ENCODE measurements at places on chromosomes 12 and 14. TPM values are rescaled to one million over a fixed set of nuclear protein-coding genes. Genes with fewer than 3 reads are reported as not detected.
A peak's percentile ranks its signal among the peaks of the same experiment; 100 is the strongest.

DIO2 gene
- total RNA-seq = 4.7 TPM

DNA sequence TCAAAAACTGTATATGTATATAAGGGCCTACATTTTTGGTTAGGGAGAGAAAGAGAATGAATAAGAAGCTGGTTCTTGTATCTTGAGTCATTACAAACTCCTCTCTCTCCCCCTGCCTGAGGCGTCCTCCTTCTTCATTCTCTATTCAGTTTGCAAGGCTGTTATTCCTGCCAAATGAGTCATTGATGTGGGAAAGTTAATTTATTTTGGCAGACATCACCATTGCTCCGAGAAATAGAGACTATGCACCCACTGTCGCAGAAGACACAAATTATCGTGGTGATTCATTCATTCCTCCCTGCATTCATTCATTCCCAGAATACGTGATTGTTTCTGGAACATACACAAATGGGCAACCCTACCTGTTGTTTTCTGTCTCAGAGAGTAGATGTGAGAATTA is 112.5 kb upstream of the MED13L start:
- DNase-seq = peak; percentile 99

GRCh38 chr14:78106381-78106780 is 63.8 kb upstream of the NRXN3 start:
- no peak for DNase-seq

- no peak for DNase-seq
Observed at GRCh38 chr12:52608826-52609630, 7.8 kb upstream of the KRT72 start.

- no peak for DNase-seq
Observed at GRCh38 chr14:72164420-72165228, 232.4 kb downstream of the RGS6 start.

TAS2R43 gene
- total RNA-seq = 0.52 TPM

CCDC85C gene
- 8.4 TPM for total RNA-seq

DNA sequence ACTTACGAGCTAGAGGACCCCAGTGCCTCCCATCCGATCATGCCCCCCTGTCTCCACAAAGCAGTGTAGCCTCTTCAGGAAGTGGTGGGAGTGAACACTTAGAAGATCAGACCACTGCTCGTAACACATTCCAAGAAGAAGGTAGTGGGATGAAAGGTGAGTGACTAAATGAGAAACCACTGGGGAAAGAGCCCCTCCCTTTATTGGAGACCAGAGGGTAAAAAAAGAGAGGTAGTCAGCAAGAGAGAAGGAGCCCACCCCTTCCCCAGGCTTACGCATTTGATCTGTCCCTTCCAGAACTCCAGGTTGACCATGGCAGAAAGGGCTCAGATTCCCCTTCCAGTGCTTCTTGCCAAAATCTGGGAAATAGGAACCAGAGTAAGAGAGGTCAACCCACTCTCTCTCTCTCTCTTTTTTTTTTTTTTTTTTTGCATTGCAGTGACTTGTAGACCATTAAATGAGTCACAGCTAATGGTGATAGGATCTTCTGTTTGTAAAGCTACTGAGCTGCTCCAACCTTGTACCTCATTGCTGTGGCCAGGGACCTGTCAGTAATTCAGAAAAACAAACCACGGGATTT is 165.4 kb downstream of the GCH1 start:
- DNase-seq = peak; percentile 91

DNA sequence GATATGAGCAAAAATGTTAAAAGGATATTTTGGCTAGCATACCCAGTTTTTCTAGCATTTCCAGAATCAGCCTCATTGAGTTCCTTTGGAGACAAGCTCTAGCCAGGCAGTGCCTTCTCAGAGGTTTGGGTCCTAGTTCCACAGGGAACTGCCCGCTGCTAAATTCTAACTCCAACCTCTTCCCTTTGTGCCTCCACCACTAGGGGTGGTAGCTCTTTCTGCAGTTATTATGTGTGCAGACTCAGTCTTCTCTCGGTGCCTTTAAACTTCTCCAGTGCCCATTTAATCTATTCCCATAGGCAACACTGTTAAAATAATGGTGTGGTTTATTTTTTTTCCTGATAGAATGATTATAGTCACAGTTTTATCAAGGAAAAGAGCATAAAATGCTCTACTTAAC is 21.5 kb upstream of the SLC25A3 start:
- DNase-seq = no peak

- DNase-seq = peak; percentile 81
Observed at GRCh38 chr12:54352022-54352531, 12.2 kb downstream of the GPR84 start.

LRTM2 gene
- not detected for total RNA-seq

KERA gene
- total RNA-seq = not detected

SMAGP gene
- total RNA-seq = 3.6 TPM

GRCh38 chr14:99803106-99803775 is 10.0 kb downstream of the EML1 start:
- no peak for DNase-seq

- peak; percentile 72 for DNase-seq
Observed at GRCh38 chr14:61973981-61974380, 211.8 kb downstream of the SNAPC1 start.

GRCh38 chr12:92847368-92847767 is 81.7 kb downstream of the EEA1 start:
- no peak for DNase-seq

GRCh38 chr12:109126784-109127183 is 10.4 kb downstream of the ACACB start:
- DNase-seq = no peak

DNA sequence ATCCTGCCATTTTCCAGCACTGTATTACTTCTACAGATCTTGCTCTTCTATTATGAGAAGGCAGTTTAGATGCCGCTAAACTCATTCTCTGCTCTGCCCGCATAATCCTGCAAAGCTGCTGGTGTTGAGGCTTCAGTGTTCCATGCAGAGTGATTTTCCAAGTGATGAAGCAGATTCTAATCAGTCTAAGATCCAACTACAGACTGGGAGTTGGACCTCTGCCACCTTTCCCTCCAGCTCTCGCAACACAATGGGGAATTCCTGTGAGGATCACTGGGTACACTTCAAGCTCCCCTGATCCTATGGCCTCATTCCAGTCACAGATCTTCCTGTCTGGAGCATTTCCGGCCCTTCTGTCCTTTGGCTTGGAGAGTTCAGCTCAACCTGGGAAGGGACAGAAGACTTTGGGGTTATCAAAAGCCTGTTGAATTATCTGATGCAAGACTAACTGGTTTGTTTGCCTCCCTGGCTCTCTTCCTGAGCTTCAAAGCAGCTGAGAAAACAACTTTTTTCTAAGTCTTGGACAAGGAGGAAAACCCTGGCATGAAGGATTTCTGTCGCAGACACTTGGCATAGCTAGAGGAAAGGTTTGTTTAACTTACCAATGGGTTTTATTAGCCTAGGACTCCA is 333.9 kb downstream of the ZFP36L1 start:
- DNase-seq = peak; percentile 95

GRCh38 chr12:2017546-2018337 is 13.5 kb upstream of the DCP1B start:
- DNase-seq = no peak

- DNase-seq = peak; percentile 74
Observed at GRCh38 chr12:122067966-122068365, 10.6 kb upstream of the MLXIP start.

GRCh38 chr12:14954269-14954668 is 7.1 kb downstream of the ARHGDIB start:
- DNase-seq = no peak

- peak; percentile 34 for DNase-seq
Observed at GRCh38 chr14:48584031-48584430, 908.6 kb upstream of the MDGA2 start.

- DNase-seq = no peak
Observed at GRCh38 chr12:120979862-120980696, 1.7 kb downstream of the HNF1A start.

DNA sequence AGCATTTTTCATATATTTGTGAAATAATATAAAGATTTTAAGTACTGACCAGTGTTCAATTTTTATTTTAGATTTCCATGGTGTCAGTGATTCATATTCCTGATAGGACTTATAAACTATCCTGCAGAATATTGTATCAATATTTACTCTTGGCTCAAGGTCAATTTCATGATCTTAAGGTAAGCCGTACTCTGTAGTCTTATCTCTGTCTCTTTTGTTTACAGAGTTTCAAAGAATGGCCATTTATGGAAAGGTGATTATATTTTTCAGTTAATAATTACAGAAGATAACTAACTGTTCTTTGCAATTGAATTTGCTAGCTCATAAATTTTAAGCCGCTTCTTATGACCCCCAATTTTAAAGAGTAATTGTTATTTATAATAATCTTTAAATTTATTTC is 27.9 kb downstream of the CGRRF1 start:
- DNase-seq = no peak

- DNase-seq = peak; percentile 51
Observed at GRCh38 chr12:54216797-54217661, 28.2 kb upstream of the SMUG1 start.

DNA sequence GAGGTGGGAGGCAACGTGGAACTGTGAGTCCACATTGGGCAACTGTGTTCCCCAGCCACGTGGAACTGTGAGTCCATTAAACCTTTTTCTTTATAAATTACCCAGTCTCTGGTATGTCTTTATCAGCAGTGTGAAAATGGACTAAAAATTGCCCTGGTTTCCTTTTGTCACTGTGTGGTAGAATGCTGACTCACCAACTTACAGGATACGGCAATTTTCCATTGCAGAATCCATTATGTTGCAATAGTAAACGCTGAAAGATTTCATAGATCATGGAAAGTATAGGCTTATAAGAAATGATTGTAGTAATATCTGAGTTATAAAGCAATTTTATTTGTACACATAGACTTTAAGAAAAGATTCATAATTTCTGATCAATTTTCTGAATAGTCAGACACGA is 93.0 kb downstream of the GTF2A1 start:
- peak; percentile 12 for DNase-seq

- no peak for DNase-seq
Observed at GRCh38 chr12:23217667-23218066, 592.7 kb downstream of the ETNK1 start.

GRCh38 chr12:56374726-56375597 is 12.3 kb upstream of the APOF start:
- no peak for DNase-seq

DNA sequence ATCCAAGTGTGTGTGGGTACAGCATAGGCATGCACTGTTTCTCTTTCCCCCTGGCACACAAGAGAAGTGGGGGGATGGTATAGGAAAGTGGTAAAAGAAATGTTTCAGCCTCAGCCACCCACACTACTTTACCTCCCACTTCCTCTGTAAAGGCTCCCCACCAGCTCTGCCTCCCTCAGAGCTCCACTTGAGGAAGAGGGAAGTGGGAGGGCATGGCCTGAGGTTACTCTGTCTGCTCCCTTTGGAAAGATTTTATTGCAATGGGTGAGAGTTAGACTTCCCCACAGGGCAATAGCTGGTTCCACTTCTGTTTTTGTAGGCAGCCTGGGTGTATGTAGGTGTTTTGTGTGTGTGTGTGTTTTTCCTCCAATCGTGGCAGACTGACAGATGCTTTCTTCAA is 145.3 kb downstream of the SSPN start:
- DNase-seq = no peak

- DNase-seq = no peak
Observed at GRCh38 chr14:41385797-41386196, 220.9 kb upstream of the LRFN5 start.

DNA sequence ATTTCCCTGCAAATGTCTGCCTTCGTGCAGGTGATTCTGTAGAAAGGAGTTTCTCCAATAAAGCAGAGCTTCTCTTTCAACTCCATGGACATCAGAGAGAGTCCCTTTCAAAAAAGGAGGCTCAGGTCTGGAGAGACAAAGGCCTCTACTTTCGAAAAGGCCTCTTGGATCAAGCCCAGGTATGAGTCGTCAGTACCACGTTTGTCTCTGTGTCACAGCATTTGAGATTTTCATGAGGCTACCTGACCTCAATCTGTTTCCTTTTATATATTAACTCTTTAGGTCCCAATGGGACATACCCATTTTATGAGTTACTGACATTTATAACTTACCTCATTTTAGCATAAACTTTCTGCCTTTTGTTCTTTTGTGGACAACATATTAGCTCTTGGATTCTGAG is 290.8 kb downstream of the RPAP3 start:
- peak; percentile 23 for DNase-seq
